ENCODE measurements at places on chromosomes 11 and 22.

DNA sequence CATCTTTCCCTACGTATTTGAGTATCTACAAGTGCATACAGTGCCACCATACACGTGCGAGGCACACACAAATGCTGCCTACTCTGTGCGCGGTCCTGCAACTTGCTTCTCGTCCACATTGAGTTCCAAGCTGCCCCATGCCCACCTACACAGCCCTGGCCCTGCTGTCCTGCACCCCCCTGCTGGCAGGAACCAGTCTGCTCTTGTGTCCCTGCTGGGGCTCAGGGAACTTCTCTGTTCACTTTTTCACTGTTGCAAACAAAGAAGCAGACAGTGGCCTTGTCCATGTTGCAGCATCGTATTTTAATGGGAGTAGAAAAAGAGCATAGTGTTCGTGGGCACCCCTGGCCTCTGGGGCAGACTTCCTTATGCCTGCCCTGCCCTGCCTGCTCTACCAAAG, 14.0 kb downstream of the CPT1A start:
- no peak for DNase-seq
- H3K4me1 ChIP-seq = peaks cover 24% of the 10 kb centered on the region
- peaks cover 12% of the 10 kb centered on the region for H3K36me3 ChIP-seq
- H3K27me3 ChIP-seq = no peaks in the 10 kb centered on the region

- peaks cover 7% of the 10 kb centered on the region for H3K4me1 ChIP-seq
- DNase-seq = no peak
- H3K27me3 ChIP-seq = no peaks in the 10 kb centered on the region
Measured at GRCh38 chr11:12397931-12398334, 20.6 kb downstream of the PARVA start.

DNA sequence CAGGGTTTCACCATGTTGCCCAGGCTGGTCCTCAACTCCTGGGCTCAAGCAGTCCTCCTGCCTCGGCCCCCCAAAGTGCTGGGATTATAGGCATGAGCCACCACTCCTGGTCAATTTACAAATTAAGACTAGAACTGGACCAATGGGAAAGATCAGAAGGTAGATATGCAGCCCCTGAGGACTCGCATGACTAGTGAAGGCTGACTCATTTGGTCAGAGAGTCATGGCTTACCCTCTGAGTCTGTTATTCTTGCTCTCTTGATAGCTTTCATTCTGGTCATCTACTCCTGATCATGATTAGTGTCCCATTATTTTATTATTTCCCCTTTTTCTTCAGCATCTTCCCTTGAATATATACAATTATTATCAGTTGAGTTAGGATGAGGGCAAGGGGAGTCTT, 2.7 kb upstream of the LDHAL6A start:
- no peak overlapping the region for H3K4me3 ChIP-seq
- no peaks in the 10 kb centered on the region for H3K27me3 ChIP-seq
- H3K36me3 ChIP-seq = no peaks in the 10 kb centered on the region
- H3K4me1 ChIP-seq = peaks cover 5% of the 10 kb centered on the region
- no peak for DNase-seq

DNA sequence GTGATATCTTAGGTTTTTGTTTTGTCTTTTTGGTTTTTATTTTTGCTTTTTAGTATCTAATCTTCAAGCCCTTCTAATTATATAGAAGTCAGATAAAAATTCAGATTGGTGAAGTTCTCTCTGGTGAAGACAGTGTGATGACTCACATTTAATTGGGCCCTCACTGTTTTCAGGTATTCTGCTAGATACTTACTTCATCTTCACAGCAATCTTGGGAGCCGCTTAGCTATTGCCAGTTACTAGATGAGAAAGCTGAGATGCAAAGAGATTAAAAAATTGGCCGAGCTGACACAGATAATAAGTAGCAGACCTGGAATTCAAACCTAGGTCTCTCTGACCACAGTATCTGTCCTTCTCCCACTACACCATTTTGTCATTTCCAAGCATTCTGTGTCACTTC, 75.0 kb downstream of the PPP2R1B start:
- H3K27ac ChIP-seq = no peak overlapping the region
- peaks cover 4% of the 10 kb centered on the region for H3K36me3 ChIP-seq
- no peaks in the 10 kb centered on the region for H3K4me1 ChIP-seq
- H3K27me3 ChIP-seq = no peaks in the 10 kb centered on the region
- H3K4me3 ChIP-seq = no peak overlapping the region

DNA sequence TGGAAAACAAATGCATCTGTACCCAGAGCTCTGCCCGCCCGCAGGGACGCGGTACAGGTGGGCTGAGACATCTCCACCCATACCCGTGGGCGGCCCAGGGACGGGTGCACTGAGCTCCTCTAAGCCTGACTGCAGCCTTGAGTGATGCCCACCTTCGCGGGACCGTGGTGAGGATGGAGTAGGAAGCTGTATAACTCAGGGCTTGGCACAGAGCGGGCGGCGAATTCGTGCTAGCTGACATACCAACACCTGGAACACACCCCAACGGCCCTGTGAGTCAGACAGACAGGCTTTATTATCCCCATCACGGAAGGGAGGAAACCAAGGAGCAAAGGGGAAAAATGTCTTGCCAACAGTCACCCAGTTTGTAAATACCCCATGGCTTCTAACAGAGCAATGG, 61.9 kb downstream of the SMCO4 start:
- H3K36me3 ChIP-seq = peaks cover 7% of the 10 kb centered on the region
- H3K27me3 ChIP-seq = no peaks in the 10 kb centered on the region
- DNase-seq = no peak
- H3K27ac ChIP-seq = no peak overlapping the region
- H3K4me3 ChIP-seq = no peak overlapping the region

DNA sequence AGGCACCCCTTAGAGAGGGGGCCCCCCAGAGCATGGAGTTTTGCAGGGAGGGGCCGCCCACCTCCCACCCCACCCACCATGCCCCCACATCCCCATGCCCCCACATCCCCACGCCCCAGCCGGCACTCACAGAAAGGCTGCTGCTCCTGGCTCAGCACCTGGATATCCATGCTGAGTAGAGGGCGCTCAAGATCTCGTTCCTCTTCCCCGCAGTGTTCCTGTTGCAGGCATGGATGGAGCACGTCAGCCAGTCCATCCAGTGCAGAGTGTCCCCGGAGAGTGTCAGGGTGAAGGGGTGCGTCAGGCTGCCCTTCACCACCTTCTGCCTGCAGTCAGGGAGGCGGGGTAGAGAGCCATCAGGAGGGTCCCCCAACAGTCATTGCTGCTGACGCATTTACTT, 156.2 kb downstream of the CRYBB2 start:
- no peak for DNase-seq
- no peak overlapping the region for H3K4me3 ChIP-seq
- no peaks in the 10 kb centered on the region for H3K27me3 ChIP-seq
- H3K27ac ChIP-seq = no peak overlapping the region

- H3K36me3 ChIP-seq = no peaks in the 10 kb centered on the region
- H3K4me1 ChIP-seq = peaks cover 32% of the 10 kb centered on the region
- peak overlapping the region; percentile 88 for H3K27ac ChIP-seq
- no peak for DNase-seq
- no peaks in the 10 kb centered on the region for H3K27me3 ChIP-seq
- H3K4me3 ChIP-seq = peak overlapping the region; percentile 35
Measured at GRCh38 chr11:62444835-62445234, 26.0 kb downstream of the SCGB1A1 start.

DNA sequence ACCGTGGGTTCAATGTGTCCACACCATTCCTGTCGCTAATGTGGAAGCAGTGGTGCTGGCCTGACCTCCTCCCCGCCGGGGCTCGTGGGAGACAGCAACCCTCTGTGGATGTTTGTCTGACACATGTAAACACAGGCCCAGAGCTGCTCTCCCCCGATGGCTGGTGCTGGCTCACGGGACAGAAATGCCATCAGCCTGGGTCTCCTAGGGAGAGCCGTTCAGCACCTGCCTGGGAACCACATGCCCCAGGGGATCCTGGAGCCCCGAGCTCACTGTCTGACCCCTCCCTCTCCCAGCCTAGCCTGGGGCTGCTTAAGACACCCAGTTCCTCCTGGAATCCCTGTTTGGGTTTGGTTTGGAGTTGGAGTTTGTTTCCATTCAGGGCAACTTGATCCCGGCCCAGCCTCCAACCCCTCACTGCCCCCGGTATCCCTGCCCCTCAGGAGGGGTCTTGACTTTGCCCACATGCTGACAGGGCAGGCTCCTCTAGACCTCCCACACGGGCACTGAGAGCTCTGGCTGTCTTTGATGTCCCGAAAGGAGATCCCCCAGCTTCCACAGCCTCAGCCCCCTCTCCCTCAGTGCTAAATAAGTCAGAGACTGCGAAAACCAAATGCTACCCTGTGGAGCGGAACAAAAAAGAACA, 50.9 kb upstream of the WNT11 start:
- H3K4me3 ChIP-seq = no peak overlapping the region
- no peaks in the 10 kb centered on the region for H3K27me3 ChIP-seq
- H3K4me1 ChIP-seq = peaks cover 9% of the 10 kb centered on the region
- no peak overlapping the region for H3K27ac ChIP-seq

- peaks cover 2% of the 10 kb centered on the region for H3K27me3 ChIP-seq
- H3K27ac ChIP-seq = no peak overlapping the region
- H3K36me3 ChIP-seq = peaks cover 51% of the 10 kb centered on the region
- H3K4me3 ChIP-seq = no peak overlapping the region
- H3K4me1 ChIP-seq = peaks cover 28% of the 10 kb centered on the region
Measured at GRCh38 chr22:46377525-46378425, 42.3 kb downstream of the TRMU start.

DNA sequence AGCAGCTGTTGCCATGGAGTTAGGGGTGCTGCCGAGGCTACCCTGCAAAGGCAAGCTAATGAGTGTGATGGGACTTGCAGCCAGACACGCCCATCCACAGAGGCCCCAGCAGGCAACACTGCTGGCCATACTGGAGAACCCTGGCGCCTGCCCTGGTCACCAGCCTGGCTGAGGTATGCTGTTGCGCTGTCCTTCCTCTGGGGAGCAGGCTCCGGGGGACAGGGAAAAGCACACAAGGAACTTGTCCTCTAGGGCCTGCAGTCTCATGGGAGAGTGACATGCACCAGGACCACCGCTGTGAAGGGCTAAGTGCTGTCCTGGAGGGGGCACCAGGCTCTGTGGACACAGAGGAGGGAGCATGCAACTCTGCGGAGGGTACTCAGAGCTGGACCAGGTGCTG, 35.8 kb downstream of the TOM1 start:
- H3K4me1 ChIP-seq = no peaks in the 10 kb centered on the region
- DNase-seq = no peak
- no peak overlapping the region for H3K27ac ChIP-seq
- H3K36me3 ChIP-seq = peaks cover 93% of the 10 kb centered on the region

DNA sequence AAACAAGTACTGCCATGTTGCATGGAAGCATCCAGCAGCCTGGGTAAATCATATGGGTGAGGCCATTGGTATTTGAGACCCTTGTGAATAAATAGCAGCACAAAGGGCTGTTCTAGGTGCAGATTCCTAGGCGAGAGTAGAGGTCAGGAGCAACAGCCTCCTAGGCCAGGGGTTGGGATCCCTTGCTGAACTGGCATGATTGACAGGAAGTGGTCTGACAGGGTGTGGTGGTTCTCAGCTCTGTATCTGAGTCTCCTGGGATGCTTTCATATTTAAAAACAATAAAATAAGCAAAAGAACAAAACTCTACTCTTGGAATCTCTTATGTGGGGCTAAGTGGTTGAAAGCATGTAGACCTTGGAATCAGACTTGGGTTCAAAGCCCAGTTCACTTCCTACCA, 35.8 kb downstream of the INSC start:
- H3K4me3 ChIP-seq = no peak overlapping the region
- H3K27ac ChIP-seq = no peak overlapping the region
- H3K36me3 ChIP-seq = no peaks in the 10 kb centered on the region
- no peaks in the 10 kb centered on the region for H3K4me1 ChIP-seq

GRCh38 chr11:71223671-71224660, 28.4 kb downstream of the SHANK2 start:
- H3K4me1 ChIP-seq = no peaks in the 10 kb centered on the region
- no peak for DNase-seq
- no peaks in the 10 kb centered on the region for H3K36me3 ChIP-seq
- H3K27ac ChIP-seq = no peak overlapping the region
- no peak overlapping the region for H3K4me3 ChIP-seq

DNA sequence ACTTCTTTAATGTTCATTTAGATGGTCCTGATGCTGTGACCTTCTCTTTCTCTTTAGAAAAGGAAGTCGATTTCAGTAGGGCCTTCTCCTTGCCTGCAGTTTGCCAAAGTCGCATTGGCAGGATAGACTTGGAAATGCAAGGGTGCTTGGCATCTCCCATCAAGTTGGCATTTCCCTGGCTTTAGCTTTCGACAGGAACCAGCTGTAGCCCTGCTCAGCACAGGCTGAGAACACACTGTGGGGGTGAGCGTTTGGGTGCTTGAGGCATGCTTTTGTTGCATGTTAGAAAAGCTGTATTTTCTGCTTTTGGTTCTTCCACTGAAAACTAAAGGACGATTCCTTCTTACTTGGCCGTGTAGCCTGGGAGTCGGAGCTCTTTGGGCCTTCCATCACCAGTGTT, 37.7 kb downstream of the LDLRAD3 start:
- H3K4me1 ChIP-seq = peaks cover 7% of the 10 kb centered on the region
- H3K4me3 ChIP-seq = no peak overlapping the region
- H3K36me3 ChIP-seq = no peaks in the 10 kb centered on the region
- DNase-seq = no peak

DNA sequence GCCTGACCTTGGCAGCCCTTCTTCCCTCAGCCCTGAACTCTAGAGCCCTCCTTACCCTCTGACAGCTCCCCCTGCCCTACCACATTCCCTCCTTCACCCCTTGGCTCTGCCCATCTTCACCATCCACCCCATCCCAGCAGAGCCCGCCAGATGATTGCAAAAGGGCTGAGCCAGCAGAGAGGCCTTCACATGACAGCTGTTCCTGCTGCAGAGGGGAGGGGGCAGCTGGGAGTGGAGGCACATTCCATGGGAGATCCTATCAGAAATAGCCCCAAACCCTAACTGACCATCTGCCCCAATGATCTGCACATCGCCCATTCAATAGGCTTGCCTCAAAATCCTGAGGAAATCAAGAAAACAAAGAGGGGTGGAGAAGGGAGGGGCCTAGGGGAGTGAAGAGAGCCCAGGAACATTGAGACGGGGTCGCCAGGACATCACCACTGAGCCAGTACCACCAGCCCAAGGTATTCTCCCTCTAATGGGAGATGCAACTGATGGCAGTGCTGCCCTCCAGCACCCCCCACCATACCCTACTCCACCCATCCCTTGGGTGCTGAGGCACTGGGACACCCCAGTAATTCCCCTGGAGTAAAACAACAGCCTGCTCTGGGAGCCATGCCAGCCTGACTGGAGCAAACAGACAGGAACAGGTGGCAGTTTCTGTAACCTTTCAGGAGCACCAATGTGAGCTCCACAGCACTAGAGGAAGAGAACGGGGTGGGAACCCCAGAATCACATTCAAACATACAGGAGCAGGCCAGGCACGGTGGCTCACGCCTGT, 8.0 kb upstream of the AHNAK start:
- H3K27me3 ChIP-seq = no peaks in the 10 kb centered on the region
- H3K27ac ChIP-seq = peak overlapping the region; percentile 97
- H3K36me3 ChIP-seq = peaks cover 37% of the 10 kb centered on the region
